ENCODE measurements at places on chromosomes 13 and 19. TPM values are rescaled to one million over a fixed set of nuclear protein-coding genes. Genes with fewer than 3 reads are reported as not detected.
A peak's percentile ranks its signal among the peaks of the same experiment; 100 is the strongest.

OR10H1 gene
- not detected for total RNA-seq

CBLC gene
- not detected for total RNA-seq

NLRP4 gene
- total RNA-seq = not detected

DEDD2 gene
- 18.5 TPM for total RNA-seq

SMIM44 gene
- total RNA-seq = not detected

GRCh38 chr19:27734496-27735220 is 1478.3 kb downstream of the UQCRFS1 start:
- no peak for DNase-seq
- H3K4me3 ChIP-seq = no peak overlapping the region
- no peaks in the 10 kb centered on the region for H3K36me3 ChIP-seq

GRCh38 chr13:32209652-32210051 is 105.5 kb downstream of the ZAR1L start:
- H3K36me3 ChIP-seq = no peaks in the 10 kb centered on the region
- no peak for DNase-seq
- no peak overlapping the region for H3K4me3 ChIP-seq
- H3K4me1 ChIP-seq = peaks cover 6% of the 10 kb centered on the region

DNA sequence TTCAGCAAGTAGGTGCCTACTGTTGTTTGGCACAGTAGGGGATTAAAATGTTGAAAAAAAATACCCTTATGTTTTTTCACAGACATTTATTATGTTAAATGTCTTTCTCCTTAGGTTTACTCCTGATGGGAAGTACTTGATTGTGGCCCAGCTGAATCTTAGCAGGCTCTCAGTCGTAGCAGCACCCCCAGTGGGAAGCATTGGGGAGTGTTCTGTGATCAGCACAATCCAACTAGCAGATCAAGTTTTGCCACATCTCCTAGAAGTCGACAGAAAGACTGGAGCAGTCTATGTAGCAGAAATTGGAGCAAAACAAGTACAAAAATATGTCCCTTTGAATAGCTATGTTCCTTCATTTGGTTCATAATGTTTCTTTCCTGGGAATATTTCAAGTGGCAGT is 9.3 kb downstream of the NHLRC3 start:
- no peak overlapping the region for H3K27ac ChIP-seq
- H3K36me3 ChIP-seq = no peaks in the 10 kb centered on the region
- H3K4me3 ChIP-seq = no peak overlapping the region

- no peaks in the 10 kb centered on the region for H3K27me3 ChIP-seq
- H3K36me3 ChIP-seq = no peaks in the 10 kb centered on the region
- H3K27ac ChIP-seq = no peak overlapping the region
- DNase-seq = no peak
- no peaks in the 10 kb centered on the region for H3K4me1 ChIP-seq
These were observed 39.3 kb downstream of the ESD start for GRCh38 chr13:46757640-46758039.

DNA sequence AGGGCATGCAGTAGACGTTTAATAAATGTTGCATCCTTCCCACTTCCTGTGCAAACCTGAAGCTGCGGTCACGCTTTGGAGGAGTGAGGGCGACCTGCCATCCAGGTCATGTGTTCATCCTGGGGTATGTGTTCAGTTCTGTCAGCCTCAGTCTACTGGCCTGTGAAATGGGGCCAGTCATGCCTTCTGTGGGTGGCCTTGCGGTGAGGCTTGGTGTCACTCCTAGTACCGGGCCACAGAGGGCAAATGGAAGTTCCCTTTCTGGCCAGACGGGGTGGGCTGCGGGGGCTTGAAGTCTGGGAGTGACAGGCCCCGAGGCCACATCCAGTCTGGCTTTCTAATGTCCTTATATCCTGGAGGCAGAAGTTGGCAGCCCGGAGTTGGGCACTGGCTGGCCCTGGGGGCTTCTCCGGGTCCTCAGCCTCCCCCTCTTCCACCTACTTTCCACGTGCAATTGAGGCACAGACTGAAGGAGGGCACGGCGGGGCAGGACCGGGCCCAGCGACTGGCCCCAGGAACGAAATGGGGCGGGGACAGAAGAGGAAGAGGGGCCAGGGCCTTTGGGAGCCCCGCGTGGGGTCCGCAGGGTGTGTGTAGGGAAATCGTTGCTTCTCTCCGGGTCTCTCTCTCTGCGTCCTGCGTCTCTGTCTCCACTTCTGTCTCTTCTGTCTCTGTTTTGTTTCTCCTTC is 11.1 kb downstream of the PDE4A start:
- peak overlapping the region; percentile 43 for H3K4me3 ChIP-seq
- peaks cover 4% of the 10 kb centered on the region for H3K4me1 ChIP-seq
- no peaks in the 10 kb centered on the region for H3K27me3 ChIP-seq
- DNase-seq = no peak

- H3K4me1 ChIP-seq = no peaks in the 10 kb centered on the region
- no peaks in the 10 kb centered on the region for H3K36me3 ChIP-seq
- H3K27me3 ChIP-seq = no peaks in the 10 kb centered on the region
- H3K4me3 ChIP-seq = no peak overlapping the region
- no peak for DNase-seq
These were observed 98.8 kb downstream of the DPF1 start for GRCh38 chr19:38125238-38125637.

- H3K4me3 ChIP-seq = no peak overlapping the region
- no peak for DNase-seq
- H3K27ac ChIP-seq = no peak overlapping the region
- H3K36me3 ChIP-seq = no peaks in the 10 kb centered on the region
- H3K27me3 ChIP-seq = no peaks in the 10 kb centered on the region
These were observed 127.1 kb downstream of the GGACT start for GRCh38 chr13:100461309-100462030.

DNA sequence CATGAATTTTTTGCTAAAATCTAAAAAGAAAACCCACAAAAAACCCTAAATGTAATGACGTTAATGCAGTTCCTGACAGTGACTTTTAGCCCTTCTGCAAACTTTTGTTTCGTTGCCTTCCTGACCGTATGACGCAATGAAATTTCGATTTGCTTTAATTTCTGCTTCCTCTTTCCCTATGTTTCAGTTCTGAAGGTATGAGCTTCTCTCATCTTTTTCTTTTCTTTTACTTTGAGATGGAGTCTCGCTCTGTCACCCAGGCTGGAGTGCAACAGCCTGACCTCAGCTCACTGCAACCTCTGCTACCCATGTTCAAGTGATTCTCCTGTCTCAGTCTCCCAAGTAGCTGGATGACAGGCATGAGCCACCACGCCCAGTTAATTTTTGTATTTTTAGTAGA is 6.1 kb upstream of the LILRA5 start:
- no peaks in the 10 kb centered on the region for H3K27me3 ChIP-seq
- no peak overlapping the region for H3K4me3 ChIP-seq
- no peak for DNase-seq
- H3K36me3 ChIP-seq = no peaks in the 10 kb centered on the region

DNA sequence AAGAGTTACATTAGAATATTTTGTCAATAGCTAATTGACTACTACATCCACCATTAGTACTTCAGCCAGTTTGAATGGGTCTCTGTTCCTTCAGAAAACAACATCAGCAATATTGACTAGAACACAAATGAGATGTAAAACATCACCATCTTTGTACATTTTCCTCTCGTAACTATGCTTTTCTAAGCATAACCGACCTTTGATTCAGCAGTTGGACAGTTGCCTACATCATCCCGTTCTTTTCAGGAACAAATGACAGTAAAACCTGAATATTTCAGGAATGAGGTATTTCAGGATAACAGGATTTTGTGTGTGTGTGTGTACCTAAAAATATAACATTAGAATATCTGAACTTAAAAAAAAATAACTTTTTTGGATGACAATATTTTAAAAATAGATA is 60.9 kb downstream of the STARD13 start:
- H3K27ac ChIP-seq = no peak overlapping the region
- H3K4me3 ChIP-seq = no peak overlapping the region
- H3K4me1 ChIP-seq = no peaks in the 10 kb centered on the region
- H3K27me3 ChIP-seq = no peaks in the 10 kb centered on the region

- no peaks in the 10 kb centered on the region for H3K36me3 ChIP-seq
- no peak within 1 kb of the TSS for H3K4me3 ChIP-seq
- no peak for DNase-seq
These were observed at the start of gene CD79A for GRCh38 chr19:41876847-41877832. CD79A (plus strand) TSS chr19:41877279; CDS start chr19:41877305, 26 bp downstream.

GRCh38 chr19:16420336-16420676 is 51.5 kb downstream of the EPS15L1 start:
- H3K27me3 ChIP-seq = no peaks in the 10 kb centered on the region
- H3K4me3 ChIP-seq = no peak overlapping the region
- no peaks in the 10 kb centered on the region for H3K36me3 ChIP-seq
- DNase-seq = no peak
- no peaks in the 10 kb centered on the region for H3K4me1 ChIP-seq

DNA sequence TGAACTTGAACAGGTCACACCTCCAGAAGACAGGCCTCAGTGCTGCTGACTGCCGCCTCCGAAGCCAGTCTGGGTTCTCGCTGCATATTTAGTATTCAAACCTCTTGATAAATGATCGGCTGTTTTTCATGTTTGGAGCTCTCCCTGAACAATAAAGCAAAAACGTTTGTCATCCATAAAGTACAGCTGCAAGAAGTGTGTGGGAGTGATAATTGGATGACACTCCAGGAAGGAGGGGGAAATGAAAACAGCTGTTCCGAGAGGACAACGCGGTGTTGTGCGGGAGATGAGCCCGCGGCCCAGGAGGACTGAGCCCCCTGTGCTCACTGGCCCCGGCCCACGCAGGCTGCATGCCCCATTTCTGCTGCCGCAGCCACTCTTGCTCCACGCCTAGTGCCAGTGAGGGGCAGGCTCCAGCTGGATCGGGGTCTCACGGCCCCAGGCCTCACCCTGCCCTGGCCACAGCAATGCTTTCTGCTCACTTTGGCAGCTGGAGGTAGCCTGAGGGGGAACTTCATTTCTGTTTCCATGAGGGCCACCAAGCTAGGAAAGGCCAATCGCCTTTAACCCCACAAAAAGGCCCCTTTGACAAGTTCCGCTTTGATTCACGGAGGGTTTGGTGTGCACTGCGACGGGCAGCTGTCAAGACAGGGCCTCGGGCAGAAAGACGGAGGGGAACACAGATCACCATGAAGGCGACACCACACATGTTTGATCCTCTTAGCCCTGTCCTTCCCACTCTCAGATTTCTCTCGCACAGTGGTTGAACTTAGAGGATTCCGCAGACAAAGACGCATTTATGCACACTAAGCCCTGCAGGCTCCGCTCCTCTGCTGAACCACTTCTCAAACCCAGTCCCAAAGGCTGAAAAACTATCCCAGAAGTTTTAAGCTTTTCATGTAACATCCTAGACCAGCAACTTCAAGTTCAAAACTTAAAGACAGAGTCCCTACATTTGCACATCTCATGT is 537.6 kb downstream of the EFNB2 start:
- H3K27ac ChIP-seq = no peak overlapping the region
- H3K36me3 ChIP-seq = no peaks in the 10 kb centered on the region
- no peaks in the 10 kb centered on the region for H3K27me3 ChIP-seq
- DNase-seq = no peak

GRCh38 chr13:20161951-20162300 is 1.1 kb upstream of the GJA3 start:
- no peak overlapping the region for H3K4me3 ChIP-seq
- no peak for DNase-seq
- H3K4me1 ChIP-seq = peaks cover 14% of the 10 kb centered on the region

GRCh38 chr19:7869453-7869909 is 4.7 kb downstream of the PRR36 start:
- peak overlapping the region; percentile 33 for H3K27ac ChIP-seq
- H3K4me1 ChIP-seq = no peaks in the 10 kb centered on the region
- H3K36me3 ChIP-seq = no peaks in the 10 kb centered on the region
- H3K27me3 ChIP-seq = peaks cover 6% of the 10 kb centered on the region
- peak; percentile 51 for DNase-seq

DNA sequence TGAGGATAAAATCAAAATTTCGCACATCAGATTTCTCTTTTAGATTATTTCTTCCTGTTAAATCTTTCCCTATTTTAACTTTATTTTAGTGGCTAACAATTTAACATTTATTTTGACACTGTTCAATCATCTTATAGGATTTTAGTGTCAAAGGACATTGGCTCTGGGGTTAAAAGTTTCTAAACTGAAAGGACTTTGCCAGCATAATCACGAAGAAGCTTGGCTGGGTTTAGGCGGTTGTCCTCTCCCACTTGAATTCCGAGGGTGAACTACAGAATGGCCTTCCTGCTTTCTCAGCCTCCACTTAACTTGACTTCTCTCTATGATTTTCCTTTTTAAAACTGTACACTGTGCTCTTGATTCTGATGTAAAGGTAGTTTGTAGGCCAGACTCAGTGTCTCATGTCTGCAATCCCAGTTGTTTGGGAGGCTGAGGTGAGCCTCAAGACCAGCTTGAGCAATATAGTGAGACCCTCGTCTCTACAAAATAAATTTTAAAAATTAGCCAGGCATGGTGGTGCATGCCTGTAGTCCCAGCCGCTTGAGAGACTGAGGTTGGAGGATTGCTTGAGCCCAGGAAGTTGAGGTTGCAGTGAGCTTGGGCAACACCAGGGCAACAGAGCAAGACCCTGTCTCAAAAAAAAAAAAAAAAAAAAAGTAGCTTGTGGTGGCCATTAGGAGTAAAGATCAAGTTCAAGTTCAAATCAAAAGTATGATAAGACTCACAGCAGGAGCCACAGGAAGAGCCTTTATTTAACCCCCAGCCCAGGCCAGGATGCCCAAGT is 54.8 kb upstream of the KATNAL1 start:
- H3K4me3 ChIP-seq = no peak overlapping the region
- no peaks in the 10 kb centered on the region for H3K4me1 ChIP-seq
- no peak for DNase-seq
- H3K27ac ChIP-seq = peak overlapping the region; percentile 44
- no peaks in the 10 kb centered on the region for H3K36me3 ChIP-seq

- no peaks in the 10 kb centered on the region for H3K27me3 ChIP-seq
- no peak overlapping the region for H3K4me3 ChIP-seq
- H3K4me1 ChIP-seq = no peaks in the 10 kb centered on the region
- H3K27ac ChIP-seq = no peak overlapping the region
- H3K36me3 ChIP-seq = no peaks in the 10 kb centered on the region
These were observed 222.8 kb upstream of the OBI1 start for GRCh38 chr13:78881751-78882150.

DNA sequence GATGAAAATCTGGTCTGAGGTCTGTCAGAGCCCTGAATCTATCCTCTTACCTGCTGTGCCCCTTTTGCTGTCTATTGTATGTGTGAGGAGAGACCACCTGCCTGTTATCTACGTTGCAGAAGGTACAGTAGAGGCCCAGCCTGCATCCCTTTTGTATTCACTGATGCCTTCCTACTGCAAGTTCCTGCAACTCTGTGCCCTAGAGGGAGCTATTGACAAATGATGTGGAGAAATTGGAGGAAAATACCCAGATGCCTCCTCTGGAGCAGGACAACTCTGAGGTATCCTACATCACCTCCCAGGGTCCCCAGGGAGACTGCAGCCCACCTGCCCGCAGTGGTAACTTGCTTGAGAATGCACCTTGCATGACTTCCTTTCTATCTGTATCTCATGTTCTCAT is 33.7 kb downstream of the SIAH3 start:
- no peak overlapping the region for H3K27ac ChIP-seq
- no peaks in the 10 kb centered on the region for H3K36me3 ChIP-seq
- no peaks in the 10 kb centered on the region for H3K4me1 ChIP-seq
- no peak overlapping the region for H3K4me3 ChIP-seq
- no peaks in the 10 kb centered on the region for H3K27me3 ChIP-seq

All from uterus (tissue), 4 donors.